ENCODE measurements at places on chromosomes 11 and 22.

GRCh38 chr22:24183321-24184031, 2.2 kb downstream of the SUSD2 start:
- DNase-seq, result no peak

GRCh38 chr11:45173064-45173463, 26.6 kb downstream of the PRDM11 start:
- DNase-seq, result no peak

GRCh38 chr11:123187665-123188507, 7.2 kb downstream of the CLMP start:
- DNase-seq, result no peak

DNA sequence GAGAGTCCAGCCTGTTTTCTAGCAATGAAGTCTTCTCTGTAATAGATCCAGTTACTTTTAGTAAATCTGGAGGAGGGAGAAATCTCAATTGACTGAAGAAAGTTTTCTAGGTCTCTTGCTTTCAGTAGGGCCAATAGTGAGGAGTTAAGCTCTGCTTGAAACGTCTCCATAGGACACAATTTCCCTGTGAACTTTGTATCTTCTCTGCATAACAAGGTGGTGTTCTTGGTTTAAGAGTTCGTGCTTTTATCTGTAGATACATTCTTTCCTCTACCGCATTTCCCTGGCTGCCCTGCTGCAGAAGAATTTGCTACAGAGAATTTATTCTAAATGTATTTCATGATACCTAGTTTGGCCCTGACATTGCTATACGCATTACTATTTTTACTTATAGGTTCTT, 183.1 kb downstream of the ARHGAP42 start:
- no peak for DNase-seq

- DNase-seq, result no peak
Measured at GRCh38 chr22:40050258-40050657, 55.5 kb downstream of the FAM83F start.

- no peak for DNase-seq
Measured at GRCh38 chr11:44311339-44312261, 1.7 kb upstream of the ALX4 start.

- DNase-seq, result no peak
Measured at GRCh38 chr11:22991196-22991595, 130.9 kb upstream of the CCDC179 start.

- no peak for DNase-seq
Measured at GRCh38 chr22:25774575-25775026, 32.6 kb downstream of the MYO18B start.

DNA sequence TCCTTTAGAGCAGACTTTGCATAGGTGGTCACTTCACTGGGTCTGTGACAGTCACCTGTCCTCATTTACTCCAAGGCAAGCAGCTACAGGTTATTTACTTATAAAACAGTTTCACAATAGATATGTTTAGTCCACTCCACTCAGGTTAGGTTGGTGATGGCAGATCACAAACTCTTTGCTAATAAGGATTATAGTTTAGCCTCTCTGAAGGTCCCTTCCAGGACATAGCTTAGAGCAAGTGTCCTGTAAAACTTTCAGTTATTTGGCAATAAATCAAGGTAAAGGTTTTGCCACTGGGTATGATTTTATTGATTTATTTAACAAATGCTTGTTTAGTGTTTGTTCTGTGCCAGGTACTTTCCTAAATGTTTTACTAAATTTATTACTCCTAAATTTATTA, 8.8 kb downstream of the OR6Q1 start:
- no peak for DNase-seq

DNA sequence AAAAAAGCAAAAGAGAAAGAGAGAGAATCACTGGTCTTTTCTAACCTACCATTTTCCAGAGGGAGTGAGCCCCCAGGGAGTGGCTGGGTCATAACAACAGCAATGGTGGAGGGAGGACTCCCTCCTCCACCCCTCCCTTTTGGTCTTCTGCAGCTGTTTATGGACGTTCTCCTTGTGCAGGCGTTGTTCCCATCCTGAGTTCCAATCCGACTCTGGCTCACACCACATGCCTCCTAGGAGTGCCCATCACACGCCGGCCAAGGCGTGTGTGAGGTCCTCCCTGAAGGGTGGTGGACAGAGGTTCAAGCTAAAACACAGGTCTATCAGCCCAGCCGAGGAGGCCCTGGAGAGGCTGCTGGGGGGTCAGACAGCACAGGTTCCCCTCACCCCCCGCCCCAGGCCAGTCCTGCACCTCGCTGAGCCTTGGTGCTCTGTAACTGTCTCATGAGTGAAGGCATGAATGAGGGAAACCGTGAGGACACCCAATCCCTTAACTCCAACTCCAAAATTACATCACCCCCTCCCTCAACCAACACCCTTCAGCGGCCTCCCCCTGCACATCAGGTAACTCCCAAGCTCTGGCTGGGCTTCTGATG, 29.4 kb downstream of the IFT27 start:
- no peak for DNase-seq

DNA sequence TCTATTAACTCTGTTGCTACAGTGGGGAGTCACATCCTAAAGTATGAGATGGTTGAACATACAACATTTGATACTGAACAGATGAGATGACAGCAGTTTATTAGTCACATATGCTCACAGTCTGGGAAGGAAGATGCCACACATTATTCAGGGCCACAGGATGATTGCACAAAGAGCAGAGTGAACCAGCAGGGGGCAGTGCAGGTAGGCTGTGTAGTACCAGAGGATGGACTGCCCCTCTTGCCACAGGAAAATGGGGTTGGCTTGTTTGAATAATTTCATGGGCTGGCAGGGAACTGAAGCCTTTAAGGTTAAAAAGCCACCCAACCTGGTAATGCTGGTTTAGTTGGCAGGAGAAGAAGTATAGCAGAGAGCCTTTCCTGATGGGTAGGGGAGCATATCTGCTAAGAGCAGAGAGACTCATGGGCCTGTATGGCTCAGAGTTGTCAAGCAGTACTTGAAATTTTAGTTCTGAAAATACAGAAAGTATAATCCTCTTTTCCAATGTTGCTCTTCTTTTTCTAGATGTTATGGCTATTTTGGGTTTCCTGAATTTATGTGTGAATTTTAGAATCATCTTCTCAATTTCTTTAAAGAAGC, 180.4 kb upstream of the B3GAT1 start:
- no peak for DNase-seq

DNA sequence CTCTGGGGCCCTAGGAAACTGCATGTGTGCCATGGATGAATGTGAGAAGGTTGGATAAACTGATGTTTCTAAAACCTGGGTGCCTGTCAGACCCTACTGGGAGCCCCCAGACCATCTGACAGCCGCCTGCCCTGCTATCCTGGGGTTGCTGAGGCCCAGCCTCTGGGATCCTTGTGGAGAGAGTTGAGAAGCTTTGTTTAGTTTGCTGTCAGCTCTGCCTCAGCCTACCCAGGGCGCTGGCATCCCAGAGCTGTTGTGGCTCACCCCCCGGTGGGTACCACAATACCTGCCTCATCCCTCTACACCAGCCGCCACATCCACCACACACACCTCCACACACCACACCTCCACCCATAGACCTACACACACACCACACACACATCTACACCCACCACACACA, 38.5 kb upstream of the HMOX1 start:
- DNase-seq, result no peak

DNA sequence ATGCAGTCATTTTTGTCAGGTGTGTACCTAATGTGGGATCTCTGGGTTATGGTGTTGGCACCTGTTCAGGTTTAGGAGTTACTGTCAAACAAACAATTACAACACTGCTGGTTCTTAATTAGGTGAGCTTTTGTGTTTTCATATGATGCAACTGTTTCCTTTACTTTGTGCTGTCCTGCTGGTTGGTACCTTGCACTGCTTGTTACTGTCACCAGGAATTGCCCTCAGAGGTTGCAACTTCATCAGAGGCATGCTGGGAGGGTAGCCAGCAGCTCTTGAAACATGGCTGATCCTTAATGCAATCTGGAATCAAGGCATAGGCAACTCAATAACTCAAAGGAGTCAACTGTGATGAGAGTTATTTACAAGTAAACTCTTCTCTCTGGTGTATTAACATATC, 400.3 kb downstream of the MIAT start:
- no peak for DNase-seq

GRCh38 chr11:17561111-17561415, 14.0 kb downstream of the OTOG start:
- DNase-seq, result no peak

DNA sequence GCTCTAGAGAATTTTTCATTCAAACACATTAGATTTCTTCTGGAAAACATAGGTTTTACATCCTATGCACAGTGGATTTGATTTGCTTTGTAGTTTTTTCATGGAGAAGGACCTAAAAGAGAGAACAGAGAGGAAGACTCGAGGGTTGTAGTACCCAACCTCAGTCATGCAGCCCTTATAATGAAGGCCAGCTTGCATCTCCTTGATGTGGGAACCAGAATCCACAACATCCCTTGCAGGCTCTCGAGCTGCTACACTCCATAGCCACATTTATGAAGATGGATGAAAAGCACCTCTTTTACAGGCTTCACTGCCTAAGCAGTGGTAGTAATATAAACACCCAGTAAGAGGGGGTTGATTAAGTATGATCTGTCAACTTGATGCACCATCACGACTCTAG, 9.5 kb upstream of the OR5B12 start:
- DNase-seq, result no peak

- DNase-seq, result no peak
Measured at GRCh38 chr22:49658902-49659280, 168.8 kb downstream of the BRD1 start.

GRCh38 chr11:73359930-73360742, 16.1 kb upstream of the RELT start:
- DNase-seq, result no peak

DNA sequence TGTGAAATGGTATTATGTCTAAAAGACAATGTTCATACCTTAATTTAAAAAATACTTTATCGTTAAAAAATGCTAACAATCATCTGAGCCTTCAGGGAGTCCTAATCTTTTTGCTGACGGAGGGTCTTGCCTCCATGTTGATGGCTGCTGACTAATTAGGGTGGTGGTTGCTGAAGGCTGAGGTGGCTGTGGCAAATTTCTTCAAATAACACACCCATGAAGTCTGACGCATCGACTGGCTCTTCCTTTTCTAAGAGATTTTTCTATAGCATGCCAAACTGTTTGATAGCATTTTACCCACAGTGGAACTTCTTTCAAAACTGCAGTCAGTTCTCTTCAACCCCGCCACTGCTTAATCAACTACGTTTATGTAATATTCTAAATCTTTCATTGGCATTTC, 33.6 kb downstream of the TCF20 start:
- DNase-seq, result no peak

GRCh38 chr11:116229236-116229970, 543.4 kb downstream of the BUD13 start:
- no peak for DNase-seq

- no peak for DNase-seq
Measured at GRCh38 chr11:123754101-123754568, at the start of gene OR6X1. OR6X1 (minus strand) TSS chr11:123754518; CDS start chr11:123754518, 0 bp downstream.

DNA sequence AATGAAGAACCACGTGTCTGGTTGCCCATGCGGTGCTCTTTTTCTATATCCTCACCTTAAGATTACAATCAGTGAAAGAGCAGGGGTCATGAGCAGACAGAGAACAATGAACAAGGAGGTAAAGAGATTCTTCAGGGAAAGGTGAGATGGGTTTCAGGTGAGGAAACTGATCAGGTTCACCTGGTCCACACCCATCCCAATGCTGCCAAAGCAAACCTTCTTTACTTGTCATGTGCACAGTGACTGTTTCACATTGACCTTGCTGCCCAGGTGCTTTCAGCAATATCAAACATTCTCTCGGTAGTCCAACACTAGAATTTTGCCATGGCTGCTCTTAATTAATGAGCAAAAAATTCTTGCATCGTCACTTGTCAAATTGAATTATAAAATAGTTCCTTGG, 24.5 kb upstream of the OR9Q2 start:
- no peak for DNase-seq

DNA sequence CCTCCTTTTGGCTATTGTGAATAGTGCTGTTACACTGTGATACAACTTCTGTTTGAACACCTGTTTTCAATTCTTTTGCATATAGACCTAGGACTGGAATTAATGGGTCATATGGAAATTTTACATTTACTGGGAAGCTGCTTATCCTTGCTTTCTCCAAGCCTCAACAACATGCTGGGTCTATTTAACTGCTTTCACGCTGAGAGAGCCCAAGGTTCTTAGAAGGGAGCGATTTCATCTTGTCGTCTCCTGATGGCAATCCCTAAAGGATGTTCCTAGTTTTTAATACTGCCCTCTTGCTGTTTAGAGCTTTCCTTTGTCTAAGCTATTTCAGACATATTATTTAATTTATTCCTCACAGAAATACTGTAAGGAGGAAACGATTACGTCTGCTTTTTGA, 15.5 kb downstream of the IRAG1 start:
- no peak for DNase-seq

DNA sequence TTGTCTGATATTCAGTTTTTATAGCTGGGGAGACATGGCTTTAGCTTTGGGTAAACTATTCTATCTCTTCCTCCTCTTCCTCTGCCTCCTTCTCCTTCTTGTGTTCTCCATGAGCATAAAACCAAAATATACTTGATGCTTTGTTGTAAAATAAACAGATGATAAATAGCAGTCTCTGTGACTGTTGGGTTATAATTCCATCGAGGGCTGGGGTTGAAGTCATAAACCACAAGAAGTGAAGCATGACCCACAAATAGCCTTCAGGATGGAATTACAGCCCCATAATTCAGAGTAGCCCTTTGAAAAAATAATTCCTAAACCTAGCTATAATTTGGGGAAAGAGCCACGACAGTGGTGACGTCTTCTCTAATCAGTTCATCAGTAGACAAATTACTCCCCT, 177.7 kb downstream of the SNX19 start:
- no peak for DNase-seq

GRCh38 chr22:26460202-26460601, 23.4 kb downstream of the HPS4 start:
- no peak for DNase-seq

- no peak for DNase-seq
Measured at GRCh38 chr11:46309814-46310259, 32.4 kb downstream of the CREB3L1 start.

GRCh38 chr11:102830001-102830727, 13.2 kb downstream of the MMP3 start:
- no peak for DNase-seq

DNA sequence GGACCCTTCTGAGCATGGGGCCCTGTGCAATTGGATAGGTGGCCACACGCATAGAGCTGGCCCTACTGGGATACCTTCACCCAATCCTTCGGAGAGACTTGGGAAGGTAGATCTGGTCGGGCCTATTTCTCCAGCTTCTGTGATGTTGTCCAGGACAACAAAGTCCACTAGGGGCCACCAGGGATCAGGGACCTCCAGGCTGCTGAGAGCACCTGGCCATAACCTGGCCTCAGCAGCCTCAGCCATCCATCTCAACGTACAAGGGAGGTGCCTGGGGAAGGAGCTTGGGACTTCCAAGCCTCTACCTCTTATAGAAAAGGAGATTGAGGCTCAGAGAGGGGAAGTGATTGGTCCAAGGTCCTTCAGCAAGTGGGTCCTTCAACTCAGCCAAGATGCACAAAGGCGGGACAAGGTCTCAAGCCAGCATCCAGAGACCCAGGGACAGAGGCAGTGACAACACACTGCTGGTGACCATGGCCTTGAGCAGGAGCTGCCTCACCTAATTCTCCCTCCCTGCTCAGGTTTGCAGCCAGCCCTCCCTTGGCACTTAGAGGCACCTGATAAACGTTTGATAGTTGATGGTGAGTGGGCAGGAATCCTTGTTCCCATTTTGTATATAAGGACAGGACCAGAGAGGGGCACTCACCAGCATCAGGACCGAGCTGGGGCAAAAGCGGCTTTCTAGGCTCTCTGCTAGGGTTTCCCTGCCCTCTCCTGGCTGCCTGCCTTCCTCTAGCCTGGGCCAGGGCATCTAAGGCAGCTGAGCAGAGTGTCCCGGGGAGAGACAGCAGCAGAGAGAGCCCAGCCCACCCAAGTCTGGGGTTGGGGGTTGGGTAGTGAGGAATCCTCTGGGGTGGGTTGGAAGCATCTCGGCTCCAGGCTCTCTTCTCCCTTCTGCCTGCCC, 4.5 kb downstream of the RAC2 start:
- no peak for DNase-seq

Data from stimulated activated CD8-positive, alpha-beta memory T cell treated with anti-CD3 and anti-CD28 coated beads, Interleukin-4, amount 100 ng/mL, for 4 hours (primary cell).